ENCODE measurements at places on chromosomes 12 and 14.

GRCh38 chr12:53749986-53750811 lies 1.6 kb downstream of the CISTR start:
- H3K27me3 ChIP-seq = no peaks in the 10 kb centered on the region
- DNase-seq = peak; percentile 60
- peak overlapping the region; percentile 68 for H3K4me3 ChIP-seq
- peaks cover 59% of the 10 kb centered on the region for H3K4me1 ChIP-seq

DNA sequence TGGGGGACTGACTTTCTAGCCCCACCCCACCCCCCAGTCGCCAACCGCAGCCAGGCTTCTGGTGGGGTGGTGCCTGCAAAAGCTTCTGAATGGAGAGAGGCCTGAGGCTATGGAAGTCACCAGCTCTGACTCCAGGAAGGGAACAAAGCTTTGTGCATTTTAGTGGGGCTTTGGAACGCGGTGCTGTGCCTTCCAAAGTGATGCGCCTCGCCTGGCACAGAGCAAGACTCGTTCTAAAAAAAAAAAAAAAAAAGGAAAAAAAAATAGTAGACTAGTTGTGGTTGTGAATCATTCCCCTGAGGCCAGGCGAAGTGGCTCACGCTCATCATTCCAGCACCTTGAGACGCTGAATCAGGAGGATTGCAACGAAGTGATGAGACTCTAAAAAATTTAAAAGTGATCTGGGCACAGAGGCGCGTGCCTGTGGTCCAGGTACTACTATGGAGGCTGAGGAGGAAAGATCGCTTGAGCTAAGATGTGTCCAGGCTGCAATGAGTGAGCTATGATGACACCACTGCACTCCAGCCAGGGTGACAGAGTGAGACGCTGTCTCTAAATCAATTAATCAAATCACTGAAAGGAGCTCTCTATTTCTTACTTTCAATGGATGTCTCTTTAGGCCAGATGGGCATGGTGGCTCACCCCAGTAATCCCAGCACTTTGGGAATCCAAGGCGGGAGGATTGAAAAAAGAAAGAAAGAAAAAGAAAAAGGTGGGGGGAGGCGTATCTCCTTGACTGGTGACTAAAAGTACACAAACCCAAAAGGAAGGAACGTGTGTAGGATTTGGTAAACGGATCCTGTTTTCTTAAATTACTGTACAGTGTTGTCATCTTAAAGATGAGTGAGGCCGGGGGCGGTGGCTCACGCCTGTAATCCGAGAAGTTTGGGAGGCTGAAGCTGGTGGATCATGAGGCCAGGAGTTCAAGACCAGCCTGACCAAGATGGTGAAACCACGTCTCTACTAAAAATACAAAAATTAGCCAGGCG lies 259.6 kb upstream of the ALG10B start:
- H3K27me3 ChIP-seq = no peaks in the 10 kb centered on the region
- H3K4me1 ChIP-seq = no peaks in the 10 kb centered on the region

DNA sequence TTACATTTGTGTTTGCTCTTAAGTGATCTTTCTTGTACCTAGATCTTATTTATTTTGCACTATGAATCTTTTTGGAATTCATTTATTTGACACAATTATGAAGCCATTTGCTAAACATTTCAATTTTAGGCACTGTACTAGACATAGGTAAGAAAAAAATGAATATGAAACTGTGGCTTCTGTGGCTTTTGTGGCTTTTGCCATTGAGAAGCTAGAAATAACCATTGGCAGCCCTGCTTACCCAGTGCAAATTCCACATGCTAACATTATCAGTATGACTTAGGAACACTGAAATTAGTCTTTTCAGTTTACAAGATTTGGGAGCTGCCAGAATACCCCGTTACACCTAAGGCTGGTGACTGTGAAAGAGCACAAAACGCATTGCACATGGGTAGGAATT lies 60.1 kb downstream of the FSCB start:
- H3K27ac ChIP-seq = no peak overlapping the region
- H3K4me1 ChIP-seq = no peaks in the 10 kb centered on the region
- DNase-seq = no peak

- no peaks in the 10 kb centered on the region for H3K4me1 ChIP-seq
- no peaks in the 10 kb centered on the region for H3K36me3 ChIP-seq
- no peak overlapping the region for H3K27ac ChIP-seq
- no peaks in the 10 kb centered on the region for H3K27me3 ChIP-seq
- no peak overlapping the region for H3K4me3 ChIP-seq
- DNase-seq = no peak
These were observed 6.5 kb downstream of the CCDC60 start for GRCh38 chr12:119341020-119341419.

All from Karpas-422 (cell line).